ENCODE measurements at places on chromosomes 4 and X. TPM values are rescaled to one million over a fixed set of nuclear protein-coding genes. Genes with fewer than 3 reads are reported as not detected.

Gene TRPC5OS
- not detected for polyA plus RNA-seq

Gene DRP2
- polyA plus RNA-seq = 0.01 TPM

Gene CXCL10
- 0.22 TPM for polyA plus RNA-seq

Gene C4orf50
- polyA plus RNA-seq = not detected

Gene ODAM
- polyA plus RNA-seq = not detected

Gene MAOA
- polyA plus RNA-seq = 25.7 TPM

Gene DKK2
- 0.15 TPM for polyA plus RNA-seq

Gene KCND1
- 0.44 TPM for polyA plus RNA-seq

Gene MAGEA11
- polyA plus RNA-seq = not detected

Gene PDCL2
- polyA plus RNA-seq = not detected

Gene PLA2G12A
- polyA plus RNA-seq = 14.3 TPM

Gene CT83
- not detected for polyA plus RNA-seq

Gene ODAPH
- polyA plus RNA-seq = 0.37 TPM

Gene RGN
- polyA plus RNA-seq = 2.1 TPM

Gene STOX2
- 3.1 TPM for polyA plus RNA-seq

Gene PPARGC1A
- polyA plus RNA-seq = 11.8 TPM

Gene DUSP9
- polyA plus RNA-seq = not detected

Gene TRMT44
- polyA plus RNA-seq = 5.3 TPM

Gene MAGEE2
- polyA plus RNA-seq = not detected

Gene TRAM1L1
- 0.44 TPM for polyA plus RNA-seq

Gene PTPN13
- 0.70 TPM for polyA plus RNA-seq

Gene CDKL5
- polyA plus RNA-seq = 1.1 TPM

Gene PAGE1
- polyA plus RNA-seq = not detected

Gene CTSO
- polyA plus RNA-seq = 4.1 TPM

Gene SMIM31
- not detected for polyA plus RNA-seq

Gene PGAM4
- polyA plus RNA-seq = not detected

Gene ZAR1
- polyA plus RNA-seq = not detected

Gene ITIH6
- polyA plus RNA-seq = not detected

Gene TASL
- polyA plus RNA-seq = 0.12 TPM

Gene ZNF630
- 0.96 TPM for polyA plus RNA-seq

Gene ARSH
- not detected for polyA plus RNA-seq

Gene SYP
- polyA plus RNA-seq = 1.9 TPM

Gene TRIM61
- polyA plus RNA-seq = 1.1 TPM

Gene CXorf65
- not detected for polyA plus RNA-seq

Gene CTAG2
- not detected for polyA plus RNA-seq

Gene AMOT
- 0.62 TPM for polyA plus RNA-seq

Gene FAT4
- polyA plus RNA-seq = 1.7 TPM

Gene LAGE3
- polyA plus RNA-seq = 38.2 TPM

Gene TLR6
- polyA plus RNA-seq = 0.22 TPM

Gene ITGB1BP2
- 45.9 TPM for polyA plus RNA-seq

Gene HOPX
- polyA plus RNA-seq = 56.3 TPM

Gene TMPRSS11B
- polyA plus RNA-seq = not detected

Gene TXK
- polyA plus RNA-seq = 0.33 TPM

Gene TDO2
- polyA plus RNA-seq = not detected

Gene CHIC2
- 5.6 TPM for polyA plus RNA-seq

Gene SHOX
- polyA plus RNA-seq = not detected

Gene POU4F2
- polyA plus RNA-seq = not detected

Gene CT47C1
- polyA plus RNA-seq = not detected

Gene ACSL1
- 264 TPM for polyA plus RNA-seq

Gene BLOC1S4
- 7.8 TPM for polyA plus RNA-seq

Gene RRH
- not detected for polyA plus RNA-seq

Gene ASB9
- polyA plus RNA-seq = 1.6 TPM

Gene DSPP
- not detected for polyA plus RNA-seq

Gene RBMXL3
- polyA plus RNA-seq = not detected

Gene NKAP
- polyA plus RNA-seq = 8.6 TPM

Gene TGIF2LX
- not detected for polyA plus RNA-seq

Gene PITX2
- polyA plus RNA-seq = 0.04 TPM

Gene MEPE
- not detected for polyA plus RNA-seq

Gene ALB
- not detected for polyA plus RNA-seq
